Astrocyte (in vitro differentiated cells and primary cell): ENCODE measurements at places on chromosomes 7 and 10. TPM values are rescaled to one million over a fixed set of nuclear protein-coding genes. Genes with fewer than 3 reads are reported as not detected.

The SLC29A3 gene
- total RNA-seq: 3.2 and 3.4 TPM in 2 replicates

The FZD8 gene
- 17.2 and 30.9 TPM in 2 replicates for total RNA-seq

The TUBB8 gene
- not detected in 2 replicates for total RNA-seq

The TOMM7 gene
- total RNA-seq: 217 and 229 TPM in 2 replicates

The MACC1 gene
- total RNA-seq: 0.19 and 2.0 TPM in 2 replicates

The ST8SIA6 gene
- 0.12 TPM in 1 of 2 replicates, not detected in the other for total RNA-seq

GRCh38 chr7:121175826-121176225, 153.0 kb upstream of the WNT16 start:
- DNase-seq: no peak

GRCh38 chr7:7175075-7175695, 7.2 kb upstream of the C1GALT1 start:
- DNase-seq: no peak

DNA sequence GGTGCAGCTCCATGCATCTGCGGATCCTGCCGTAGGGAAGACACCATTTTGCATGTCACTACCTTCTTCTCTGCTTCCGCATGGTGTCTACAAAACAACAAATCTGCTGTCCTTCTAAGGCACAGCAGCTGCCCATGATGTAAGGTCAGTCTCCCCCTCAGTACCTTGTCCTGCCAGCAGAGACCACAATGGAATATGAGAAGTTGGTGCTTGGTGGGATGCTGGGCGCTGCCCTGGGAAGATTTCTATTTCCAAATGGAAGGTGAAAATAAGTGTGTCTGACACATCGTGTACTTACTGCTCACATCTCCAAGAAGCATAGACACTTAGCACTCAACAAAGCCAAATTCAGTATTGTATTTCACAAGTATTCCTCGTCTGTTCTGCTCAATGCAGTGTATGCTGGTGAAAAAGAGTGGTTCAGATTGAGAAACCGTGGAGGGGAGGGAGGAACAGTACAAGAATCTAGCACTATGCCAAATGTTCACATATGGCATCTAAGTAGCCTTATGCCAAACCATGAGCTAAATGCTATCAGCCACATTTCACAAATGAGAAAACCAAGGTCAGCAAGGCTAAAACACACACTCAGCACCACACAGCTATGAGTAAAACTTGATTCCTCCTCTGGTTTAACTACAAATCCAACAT, 95.0 kb downstream of the GRB10 start:
- peak; percentile 66 for DNase-seq

GRCh38 chr7:43353902-43354301, 229.0 kb upstream of the STK17A start:
- no peak for DNase-seq

DNA sequence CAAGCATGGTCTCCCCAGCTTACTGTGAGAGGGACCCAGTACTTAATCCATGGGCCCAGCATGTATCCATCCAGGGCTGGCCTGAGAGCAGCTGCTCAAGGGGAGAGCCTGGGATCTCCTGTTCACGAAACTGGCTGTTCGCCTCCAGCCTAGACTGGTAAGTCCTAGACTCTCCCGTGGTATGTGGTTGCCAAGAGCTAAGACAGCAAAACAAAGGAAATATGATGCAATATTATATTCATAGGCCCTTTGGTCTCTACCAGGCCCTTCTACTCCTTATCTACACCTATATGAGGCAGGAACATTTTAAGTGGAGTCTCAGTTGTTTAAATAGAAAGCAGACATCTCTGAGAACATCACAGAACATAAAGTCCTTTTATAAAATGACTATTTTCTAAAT, 28.9 kb upstream of the STK17A start:
- peak; percentile 19 for DNase-seq
